COR-L47 (cell line): ENCODE measurements at places on chromosomes 5 and 9.

- no peak for DNase-seq
These were observed 6.1 kb upstream of the PLGRKT start for GRCh38 chr9:5443850-5444249.

DNA sequence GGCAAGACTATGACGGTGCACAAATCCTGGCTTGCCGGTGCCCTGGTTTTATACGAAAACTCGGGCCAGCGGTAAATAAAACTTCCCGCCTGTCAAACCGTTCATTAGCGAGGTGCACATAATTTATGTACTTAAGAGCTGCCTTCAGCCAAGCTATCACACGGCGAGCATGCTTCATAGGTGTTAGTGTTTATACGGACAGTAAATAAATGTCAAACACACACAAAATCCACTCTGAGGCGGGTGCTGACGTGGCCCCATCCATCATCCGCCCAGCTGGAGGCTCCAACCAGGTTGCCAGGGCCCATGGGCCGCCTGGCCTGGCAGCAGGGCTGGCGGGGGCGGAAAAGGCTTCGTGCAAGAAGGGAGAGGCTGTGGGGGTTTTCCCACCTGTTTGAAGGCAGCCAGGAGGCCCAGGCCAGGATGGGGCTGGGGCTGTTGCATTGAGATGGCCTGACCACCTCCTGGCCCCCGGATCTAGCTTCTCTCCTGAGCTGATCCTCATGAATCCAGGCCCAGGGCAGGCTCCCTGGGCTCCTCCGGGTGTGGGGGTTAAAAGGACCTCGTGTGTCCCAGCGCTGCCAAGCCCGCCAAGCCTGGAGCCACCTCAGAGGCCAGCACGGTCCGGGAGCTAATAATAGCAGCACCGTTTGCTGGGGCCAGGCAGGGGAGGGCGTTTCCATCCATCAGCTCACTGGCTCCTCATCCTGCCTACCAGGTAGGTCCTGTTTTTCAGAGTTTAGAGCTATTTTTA, 43.2 kb downstream of the BARX1 start:
- peak; percentile 79 for DNase-seq

DNA sequence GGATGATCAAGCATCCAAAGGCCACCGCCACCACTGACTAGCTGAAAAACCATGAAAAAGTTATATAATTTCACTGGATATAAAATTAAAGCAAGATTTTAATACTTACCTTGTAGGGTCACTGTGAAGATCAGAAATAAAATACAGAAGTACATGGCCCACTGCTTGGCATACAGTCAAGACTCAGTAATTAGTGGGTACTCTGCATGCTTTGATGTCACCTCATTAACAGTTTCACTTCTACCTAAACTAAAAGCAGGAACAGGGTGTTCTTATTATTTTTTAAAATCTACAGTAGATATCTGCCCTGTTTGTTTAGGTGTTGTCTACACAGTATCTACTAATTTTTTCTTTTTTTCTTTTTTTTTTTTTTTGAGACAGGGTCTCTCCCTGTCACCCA, 66.4 kb downstream of the NFIB start:
- DNase-seq = no peak

DNA sequence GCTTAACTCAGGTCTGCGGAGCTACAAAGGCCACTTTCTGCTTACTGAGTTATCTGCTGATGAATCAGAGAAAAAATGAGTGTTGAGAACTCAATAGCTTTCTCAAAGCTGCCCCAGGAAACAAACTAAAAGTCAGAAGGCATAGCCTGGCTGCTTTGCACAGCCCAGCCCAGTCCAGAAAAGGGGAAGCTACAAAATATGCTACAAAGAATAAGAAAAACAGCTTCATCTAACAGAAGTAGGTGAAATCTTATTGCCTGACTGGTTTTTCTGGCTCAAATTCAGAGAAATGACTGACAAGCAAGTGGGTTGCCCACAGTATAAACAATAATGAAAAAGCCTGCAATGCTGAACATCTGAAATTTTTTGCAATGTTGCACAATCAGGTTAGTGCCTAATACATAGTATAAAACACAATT, 156.2 kb downstream of the PPP2R2B start:
- no peak for DNase-seq

DNA sequence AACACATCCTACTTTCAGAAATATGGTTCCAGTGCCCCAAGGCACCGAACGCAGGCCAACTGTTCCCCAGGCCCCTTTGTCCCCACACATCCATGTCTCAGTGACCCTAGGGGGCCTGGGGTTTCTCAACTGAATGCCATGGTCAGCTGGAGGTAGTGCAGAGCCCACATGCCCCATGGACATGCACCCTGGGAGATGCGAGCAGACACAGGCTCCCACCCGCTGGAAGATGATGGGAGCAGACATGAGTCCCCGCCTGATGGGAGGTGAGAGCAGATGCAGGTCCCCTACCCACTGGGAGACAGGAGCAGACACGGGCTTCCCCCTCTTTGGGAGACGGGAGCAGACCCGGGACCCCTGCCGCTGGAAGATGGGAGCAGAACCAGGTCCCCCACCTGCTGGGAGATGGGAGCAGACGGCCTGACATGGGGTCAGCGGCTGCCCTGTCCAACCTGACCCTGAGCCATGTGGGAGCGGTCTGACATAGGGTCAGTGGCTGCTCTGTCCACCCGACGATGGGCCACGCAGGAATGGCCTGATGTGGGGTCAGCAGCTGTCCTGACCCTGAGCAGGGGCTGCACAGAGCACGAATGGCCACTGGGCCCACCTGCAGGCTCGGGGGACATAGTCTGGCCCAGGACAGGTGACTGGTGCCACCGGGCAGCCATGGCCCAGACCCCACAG, 18.4 kb downstream of the ZDHHC11B start:
- no peak for DNase-seq

DNA sequence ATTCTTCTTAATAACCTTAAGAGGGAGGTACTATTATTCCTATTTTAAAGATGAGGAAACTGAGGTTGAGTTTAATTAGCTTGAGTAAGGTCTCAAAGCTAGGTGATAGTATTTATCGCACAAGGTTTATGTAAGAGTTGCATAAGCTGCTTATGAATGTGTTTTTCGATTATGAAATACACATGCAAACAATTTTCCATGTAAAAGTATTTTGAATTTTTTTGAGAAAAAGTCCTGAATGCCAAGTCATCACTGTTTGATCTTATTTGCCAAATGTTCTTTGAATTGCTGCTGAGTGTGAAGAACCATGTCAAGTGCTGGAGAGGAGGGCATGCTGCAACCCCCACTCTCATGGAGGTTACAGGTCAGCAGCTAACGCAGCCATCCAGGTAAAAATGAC, 174.4 kb downstream of the CARTPT start:
- DNase-seq = no peak

GRCh38 chr5:68436686-68437520, 221.3 kb downstream of the PIK3R1 start:
- DNase-seq = peak; percentile 28

DNA sequence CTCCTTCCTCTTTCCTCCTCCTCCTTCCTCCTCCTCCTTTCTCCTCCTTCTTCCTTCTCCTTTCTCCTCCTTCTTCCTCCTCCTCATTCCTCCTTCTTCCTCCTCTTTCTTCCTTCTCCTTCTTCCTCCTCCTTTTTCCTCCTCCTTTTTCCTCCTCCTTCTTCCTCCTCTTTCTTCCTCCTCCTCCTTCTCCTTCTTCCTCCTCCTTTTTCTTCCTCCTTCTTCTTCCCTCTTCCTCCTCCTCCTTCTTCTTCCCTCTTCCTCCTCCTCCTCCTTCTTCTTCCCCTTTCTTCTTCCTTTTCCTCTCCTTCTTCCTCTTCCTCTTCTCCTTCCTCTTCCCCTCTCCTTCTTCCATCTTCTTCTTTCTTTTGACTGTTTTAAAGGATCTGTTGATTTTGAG, 538.8 kb downstream of the TMEM38B start:
- DNase-seq = no peak

GRCh38 chr9:3239240-3239639, 286.6 kb downstream of the RFX3 start:
- DNase-seq = no peak

DNA sequence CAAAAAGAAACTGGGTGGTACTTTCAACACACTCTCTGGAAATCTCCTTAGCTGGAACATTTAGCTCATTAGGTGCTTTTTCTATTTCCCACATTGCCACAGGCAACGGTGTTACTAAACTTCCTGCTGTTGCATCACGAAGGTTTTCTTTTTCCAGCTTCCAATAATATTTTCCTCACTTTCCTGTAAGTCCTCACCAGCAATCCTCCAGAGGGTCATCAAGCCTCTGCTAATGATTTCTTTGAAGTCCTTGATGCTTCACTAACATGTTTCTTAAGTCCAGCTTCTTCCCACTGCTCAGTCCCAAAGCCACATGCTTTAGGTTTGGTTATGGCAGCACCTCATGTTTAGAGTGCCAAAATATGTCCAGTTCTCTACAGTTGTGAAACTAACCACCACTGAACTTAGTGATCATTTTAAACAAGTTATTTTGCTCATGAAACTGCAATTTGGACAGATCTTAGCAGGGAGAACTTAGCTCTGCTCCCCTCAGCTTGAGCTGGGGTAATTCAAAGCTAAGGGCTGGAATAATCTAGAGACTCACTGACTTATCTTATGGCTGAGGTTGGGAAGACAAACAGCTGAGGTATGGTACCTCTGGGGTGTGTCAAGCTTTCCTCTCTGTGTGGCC, 39.9 kb upstream of the RETREG1 start:
- DNase-seq = no peak

- DNase-seq = peak; percentile 41
These were observed 7.7 kb downstream of the RASGEF1C start for GRCh38 chr5:180201051-180201987.

DNA sequence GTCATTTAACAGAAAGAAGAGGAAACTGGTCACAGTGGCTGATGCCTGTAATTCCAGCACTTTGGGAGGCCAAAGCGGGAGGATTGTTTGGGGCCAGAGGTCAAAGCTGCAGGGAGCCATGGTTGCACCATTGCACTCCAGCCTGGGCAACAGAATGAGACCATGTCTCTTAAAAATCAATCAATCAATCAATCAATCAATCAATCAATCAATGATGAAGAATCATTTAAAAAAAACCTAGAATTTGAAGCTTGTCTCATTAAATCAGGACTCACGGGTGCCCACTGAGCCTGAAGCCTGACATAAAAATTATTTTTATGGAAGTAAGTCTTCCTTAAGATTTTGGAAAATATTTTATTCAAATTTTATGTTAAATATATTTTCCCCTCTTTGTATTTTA, 43.9 kb downstream of the BNIP1 start:
- DNase-seq = no peak

- peak; percentile 63 for DNase-seq
These were observed 22.1 kb downstream of the PTCH1 start for GRCh38 chr9:95494416-95495371.

- no peak for DNase-seq
These were observed 57.2 kb upstream of the RIC1 start for GRCh38 chr9:5571629-5572232.

GRCh38 chr9:136133191-136133958, 14.7 kb upstream of the TMEM250 start:
- DNase-seq = peak; percentile 59

DNA sequence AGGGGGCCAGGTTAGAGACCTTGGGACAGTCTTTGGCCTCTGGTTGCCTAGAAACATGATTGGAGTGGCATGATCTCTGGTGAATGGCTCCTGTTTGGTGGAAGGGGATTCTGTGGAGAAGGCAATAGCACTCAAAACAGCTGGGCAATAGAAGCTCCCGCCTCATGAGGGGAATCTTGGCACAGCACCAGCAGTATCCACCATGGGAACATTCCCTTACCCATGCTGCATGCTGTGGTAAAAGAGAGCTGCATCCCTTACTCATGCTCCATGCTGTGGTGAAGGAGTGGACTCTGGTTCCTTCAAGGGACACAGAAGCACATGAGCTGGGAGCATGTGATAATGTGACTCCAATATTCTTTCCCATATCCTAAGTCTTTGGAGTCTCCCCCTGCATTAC, 160.6 kb downstream of the PJA2 start:
- DNase-seq = no peak

- no peak for DNase-seq
These were observed 207.3 kb upstream of the SGCD start for GRCh38 chr5:156119692-156120091.

DNA sequence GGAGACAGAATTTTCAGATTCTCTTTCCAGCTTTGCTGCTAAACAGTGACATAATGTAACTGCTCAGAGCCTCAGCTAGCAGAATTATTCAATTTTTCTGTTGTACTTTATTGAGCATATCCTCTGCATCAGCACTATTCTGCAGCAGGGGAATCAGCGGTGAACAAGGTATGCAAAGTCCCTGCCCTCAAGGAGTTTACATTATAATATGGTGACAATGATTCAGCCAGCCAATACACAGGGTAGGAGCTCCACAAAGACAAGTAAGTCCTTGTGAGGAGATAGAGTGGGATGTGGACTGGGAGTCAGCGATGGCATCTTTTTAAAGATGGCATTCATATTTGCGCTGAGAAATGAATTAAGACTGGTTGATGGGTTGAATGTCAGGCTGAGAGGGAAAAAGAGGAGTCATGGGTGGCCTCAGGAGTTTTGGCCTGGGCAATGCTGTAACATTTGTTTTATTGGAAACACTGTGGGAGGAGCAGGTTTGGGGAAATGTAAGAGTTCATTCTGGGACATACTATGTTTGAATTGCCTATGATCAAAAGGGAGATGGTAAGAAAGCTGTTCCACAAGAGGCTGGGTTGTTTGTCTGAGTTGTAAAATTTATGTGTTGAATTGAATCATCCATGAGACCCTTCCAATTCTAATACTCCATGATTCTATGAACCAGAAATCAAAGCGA, 194.5 kb downstream of the PLK2 start:
- no peak for DNase-seq

DNA sequence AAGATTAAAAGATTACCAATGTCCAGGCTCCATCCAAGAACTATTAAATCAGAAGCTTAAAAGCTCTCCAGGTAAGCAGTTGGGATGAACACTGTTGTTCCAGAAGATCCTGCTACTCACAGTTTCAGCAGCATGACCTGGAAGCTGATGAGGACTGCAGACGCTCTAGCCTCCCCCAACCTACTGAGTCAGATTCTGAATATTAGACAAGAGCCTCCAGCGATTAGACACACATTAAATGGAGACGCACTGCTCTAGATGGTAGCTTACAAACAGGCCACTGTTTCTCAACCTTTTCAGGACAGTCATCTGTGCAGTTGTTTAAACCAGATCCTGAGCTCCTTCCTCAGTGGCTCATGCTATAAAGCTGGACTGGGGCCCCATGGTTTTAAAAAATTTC, 54.3 kb downstream of the MTMR12 start:
- DNase-seq = no peak

DNA sequence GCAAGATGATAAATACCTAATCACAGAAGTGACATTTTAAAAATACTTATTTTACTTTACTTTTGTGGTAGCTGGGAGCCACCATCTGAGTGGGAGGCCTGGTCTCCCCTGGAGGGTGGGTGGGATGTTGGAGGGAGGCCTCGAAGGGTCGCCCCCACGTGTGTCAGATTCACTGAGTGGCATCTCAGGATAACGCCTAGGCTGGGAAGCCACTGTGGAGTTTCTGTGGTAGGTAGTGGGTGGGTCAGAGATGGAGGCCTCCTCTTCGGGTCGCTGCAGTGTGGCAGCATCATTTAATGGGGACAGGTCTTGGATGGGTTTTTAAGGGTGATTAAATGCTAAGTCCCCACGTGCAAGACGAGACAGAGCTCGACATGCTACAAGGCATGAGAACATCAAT, 1154.8 kb upstream of the CDH18 start:
- DNase-seq = no peak

GRCh38 chr5:134136221-134136631, 21.7 kb downstream of the TCF7 start:
- DNase-seq = no peak

- DNase-seq = no peak
These were observed 28.9 kb upstream of the PDCD1LG2 start for GRCh38 chr9:5481322-5482040.

GRCh38 chr5:34656001-34656699, at the start of gene RAI14:
Gene RAI14 (plus strand): TSS chr5:34656328. CDS start chr5:34686920, 30,592 bp downstream.
- DNase-seq = peak; percentile 52
